Left ventricle myocardium inferior (tissue), 1 donor: ENCODE measurements at places on chromosomes 7 and 10. TPM values are rescaled to one million over a fixed set of nuclear protein-coding genes. Genes with fewer than 3 reads are reported as not detected.

Gene FIS1
- total RNA-seq, result 322 TPM

Gene TSPAN33
- 9.7 TPM for total RNA-seq

DNA sequence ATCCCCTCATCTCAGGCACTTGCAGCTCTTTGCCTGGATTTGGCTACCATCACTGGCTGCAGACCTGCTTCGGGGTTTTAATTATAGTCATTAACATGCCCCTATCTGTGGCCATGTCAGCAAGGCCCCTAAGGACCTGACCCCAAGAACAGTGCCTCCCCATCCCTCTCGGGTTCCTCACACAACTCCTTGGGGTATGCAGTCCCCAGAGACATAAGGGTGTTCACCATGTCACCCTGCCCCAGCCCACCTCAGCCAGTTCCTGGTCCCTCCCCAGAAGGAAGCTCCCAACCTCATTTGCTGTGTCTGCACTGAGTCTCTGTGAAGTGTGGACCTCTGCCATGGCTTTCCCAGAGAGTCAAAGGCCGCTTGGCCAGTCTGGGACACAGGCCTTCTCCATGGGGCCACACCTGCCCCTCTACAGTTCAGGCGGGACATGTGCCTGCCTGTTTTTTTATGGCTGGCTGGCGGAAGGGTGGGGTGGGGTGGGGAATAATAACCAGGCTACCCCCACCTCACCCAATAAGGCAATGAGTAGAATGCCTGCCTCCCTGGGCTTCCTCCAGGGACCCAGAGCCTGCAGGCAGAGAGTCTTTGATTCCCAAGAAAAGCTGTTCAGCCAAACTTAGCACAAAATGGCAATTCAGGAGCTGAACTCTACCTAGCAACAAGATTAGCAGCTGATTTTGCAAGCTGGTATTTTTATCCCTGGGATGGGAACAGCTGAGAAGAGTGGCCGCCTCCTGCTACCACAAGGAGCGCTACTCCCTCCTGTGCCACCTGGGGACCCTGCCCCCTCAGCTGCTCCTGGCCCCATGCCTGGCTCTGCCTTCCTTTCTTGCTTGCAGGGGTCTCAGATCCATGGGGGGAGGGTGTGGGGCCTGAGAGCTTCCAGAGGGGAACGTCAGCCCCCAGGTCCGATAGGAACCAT, 23.7 kb upstream of the CAMK2B start:
- no peak for DNase-seq

- no peak for DNase-seq
These were observed 103.2 kb upstream of the GPR141 start for GRCh38 chr7:37580376-37580775.

Gene CDC14C
- not detected for total RNA-seq

GRCh38 chr10:3401491-3401938, 228.9 kb upstream of the PITRM1 start:
- DNase-seq, result no peak

DNA sequence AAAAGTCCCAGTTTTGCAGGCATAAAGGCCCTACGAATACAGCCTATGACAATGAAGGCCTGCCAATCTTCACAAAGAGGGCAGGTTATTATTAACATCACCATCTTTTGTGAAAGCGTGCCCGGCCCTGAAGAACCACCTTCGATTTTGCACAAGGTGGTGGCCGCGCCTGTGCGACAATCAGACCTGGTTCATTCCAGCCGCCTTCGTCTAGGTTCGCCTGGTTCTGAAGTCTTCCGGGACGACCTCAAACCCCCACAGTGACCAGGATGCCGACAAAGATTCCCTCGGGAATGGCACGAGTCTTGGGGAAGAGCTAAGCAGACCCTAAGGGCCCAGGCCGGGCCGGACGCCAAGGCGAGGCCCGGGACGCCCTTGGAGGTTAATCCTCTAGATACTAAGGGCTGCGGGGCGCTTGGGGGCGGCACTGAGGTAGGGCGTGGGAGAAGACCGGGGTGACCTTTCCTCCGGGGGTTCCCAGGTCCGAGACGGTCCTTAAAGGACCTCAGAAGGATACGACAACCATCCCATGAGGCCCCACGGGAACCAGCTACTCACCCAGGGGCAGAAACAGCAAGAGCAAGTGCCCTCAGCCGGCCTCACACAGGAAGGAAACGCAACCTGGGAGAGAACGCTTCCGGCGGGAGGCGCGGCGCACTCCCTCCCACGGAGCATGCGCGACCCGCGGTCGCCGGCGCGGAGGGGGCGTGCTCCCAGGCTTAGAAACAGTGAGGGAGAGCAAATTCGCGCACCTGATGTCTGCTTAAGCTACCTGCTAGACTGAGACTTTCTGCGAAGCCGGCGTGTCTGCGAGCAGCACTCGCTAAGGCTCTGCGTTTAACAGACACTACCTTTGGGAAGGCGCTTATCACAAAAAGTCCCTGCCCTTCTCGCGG, at the start of gene ATAD1:
ATAD1 (minus strand) TSS at position 618 of the 896 bp plus-strand sequence. CDS start 3,627 bp downstream, outside the sequence.
- DNase-seq, result peak; percentile 85

DNA sequence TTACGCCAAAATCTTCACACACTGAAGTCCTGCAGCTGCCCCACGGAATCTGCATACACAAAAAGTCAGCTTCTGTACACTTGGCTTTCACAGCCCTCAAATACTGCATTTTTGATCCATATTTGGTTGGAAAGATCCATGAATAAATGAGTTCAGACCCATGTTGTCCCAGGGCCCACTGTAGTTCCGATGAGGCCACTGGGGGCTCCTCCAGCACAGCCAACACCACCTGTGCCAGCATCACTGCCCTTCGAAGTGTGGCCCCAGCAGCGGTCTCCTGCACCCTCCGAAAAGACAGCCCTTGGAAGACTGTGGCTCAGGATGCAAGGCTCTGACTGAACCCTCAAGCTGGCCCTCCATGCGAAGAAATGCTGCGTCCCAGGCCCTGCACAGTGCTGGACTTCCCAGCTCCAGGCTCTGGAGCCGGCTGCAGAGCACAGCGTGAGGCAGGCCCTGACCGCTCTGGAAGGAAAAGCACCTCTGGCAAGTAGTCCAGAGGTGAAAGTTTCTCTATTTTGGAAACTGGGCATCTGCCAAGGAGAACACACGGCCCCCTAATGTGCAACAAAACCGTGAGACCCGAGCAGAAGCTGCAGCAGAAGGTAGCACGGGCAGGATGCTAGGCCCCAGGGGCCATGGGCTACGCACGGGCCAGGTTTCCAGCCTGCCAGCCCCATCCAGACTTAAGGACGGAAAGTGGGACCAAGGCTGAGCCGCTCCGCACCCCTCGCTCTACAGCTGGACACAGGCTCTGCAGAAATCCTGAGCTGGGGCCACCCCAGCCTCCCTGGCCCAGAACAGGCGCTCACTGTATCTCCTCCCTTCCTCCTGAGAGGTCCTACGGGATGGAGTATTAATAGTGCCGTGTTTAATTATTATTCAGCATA, 62.6 kb downstream of the PTPRN2 start:
- DNase-seq, result no peak

Gene SLC26A5
- not detected for total RNA-seq

DNA sequence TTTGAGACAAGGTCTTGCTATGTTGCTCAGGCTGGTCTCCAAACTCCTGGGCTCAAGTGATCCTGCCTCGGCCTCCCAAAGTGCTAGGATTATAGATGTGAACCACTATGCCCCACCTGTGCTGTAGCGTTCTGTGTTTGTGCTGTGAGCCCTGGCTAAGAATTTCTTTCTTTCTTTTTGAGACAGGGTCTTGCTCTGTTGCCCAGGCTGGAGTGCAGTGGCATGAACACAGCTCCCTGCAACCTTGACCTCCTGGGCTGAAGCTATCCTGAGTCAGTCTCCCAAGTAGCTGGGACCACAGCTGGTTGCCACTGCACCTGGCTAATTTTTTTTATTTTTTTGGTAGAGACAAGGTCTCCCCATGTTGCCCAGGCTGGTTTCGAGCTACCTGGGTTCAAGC, 11.4 kb downstream of the TSPAN13 start:
- no peak for DNase-seq

- DNase-seq, result no peak
These were observed 397.5 kb upstream of the GALNT17 start for GRCh38 chr7:70734411-70734810.

GRCh38 chr7:27793780-27794179, 53.8 kb downstream of the TAX1BP1 start:
- DNase-seq, result no peak

- DNase-seq, result no peak
These were observed 200.5 kb upstream of the HPS1 start for GRCh38 chr10:98646998-98647917.

- no peak for DNase-seq
These were observed 129.6 kb downstream of the ZWINT start for GRCh38 chr10:56231436-56231835.

- no peak for DNase-seq
These were observed 83.4 kb upstream of the TNRC18 start for GRCh38 chr7:5507013-5507412.

GRCh38 chr7:1854866-1855724, 185.0 kb downstream of the ELFN1 start:
- peak; percentile 13 for DNase-seq

Gene TFR2
- 0.25 TPM for total RNA-seq

GRCh38 chr7:30027740-30028215, 434 bp upstream of the PLEKHA8 start:
- DNase-seq, result no peak

GRCh38 chr10:122310311-122311050, 39.4 kb downstream of the BTBD16 start:
- no peak for DNase-seq

- no peak for DNase-seq
These were observed 176.2 kb upstream of the NOBOX start for GRCh38 chr7:144579687-144580086.

Gene HOXA5
- not detected for total RNA-seq

Gene AKR1C4
- not detected for total RNA-seq

GRCh38 chr7:74619235-74619860, 38.2 kb upstream of the GTF2I start:
- no peak for DNase-seq

DNA sequence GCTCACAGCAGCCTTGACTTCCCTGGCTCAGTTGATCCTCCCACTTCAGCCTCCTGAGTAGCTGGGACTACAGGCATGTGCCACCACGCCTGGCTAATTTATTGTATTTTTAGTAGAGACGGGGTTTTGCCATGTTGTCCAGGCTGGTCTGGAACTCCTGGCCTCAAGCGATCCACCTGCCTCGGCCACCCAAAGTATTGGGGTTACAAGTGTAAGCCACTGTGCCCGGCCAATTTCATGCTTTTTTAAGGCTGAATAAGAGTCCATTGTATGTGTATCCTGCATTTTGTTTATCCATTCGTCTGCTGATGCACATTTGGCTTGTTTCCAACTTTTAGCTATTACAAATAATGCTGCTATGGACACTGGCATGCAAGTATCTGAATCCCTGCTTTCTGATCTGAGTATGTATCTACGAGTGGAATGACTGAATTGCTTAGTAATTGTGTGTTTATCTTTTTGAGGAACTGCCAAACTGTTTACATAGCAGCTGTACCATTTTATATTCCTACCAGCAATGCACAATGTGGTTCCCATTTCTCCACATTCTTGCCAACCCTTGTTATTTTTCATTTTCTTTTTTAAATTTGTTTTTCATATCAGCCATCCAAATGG, 37.3 kb upstream of the TPST1 start:
- no peak for DNase-seq

- DNase-seq, result peak; percentile 6
These were observed 41.1 kb downstream of the RASGEF1A start for GRCh38 chr10:43225787-43226153.

Gene GIMAP5
- 10.7 TPM for total RNA-seq

DNA sequence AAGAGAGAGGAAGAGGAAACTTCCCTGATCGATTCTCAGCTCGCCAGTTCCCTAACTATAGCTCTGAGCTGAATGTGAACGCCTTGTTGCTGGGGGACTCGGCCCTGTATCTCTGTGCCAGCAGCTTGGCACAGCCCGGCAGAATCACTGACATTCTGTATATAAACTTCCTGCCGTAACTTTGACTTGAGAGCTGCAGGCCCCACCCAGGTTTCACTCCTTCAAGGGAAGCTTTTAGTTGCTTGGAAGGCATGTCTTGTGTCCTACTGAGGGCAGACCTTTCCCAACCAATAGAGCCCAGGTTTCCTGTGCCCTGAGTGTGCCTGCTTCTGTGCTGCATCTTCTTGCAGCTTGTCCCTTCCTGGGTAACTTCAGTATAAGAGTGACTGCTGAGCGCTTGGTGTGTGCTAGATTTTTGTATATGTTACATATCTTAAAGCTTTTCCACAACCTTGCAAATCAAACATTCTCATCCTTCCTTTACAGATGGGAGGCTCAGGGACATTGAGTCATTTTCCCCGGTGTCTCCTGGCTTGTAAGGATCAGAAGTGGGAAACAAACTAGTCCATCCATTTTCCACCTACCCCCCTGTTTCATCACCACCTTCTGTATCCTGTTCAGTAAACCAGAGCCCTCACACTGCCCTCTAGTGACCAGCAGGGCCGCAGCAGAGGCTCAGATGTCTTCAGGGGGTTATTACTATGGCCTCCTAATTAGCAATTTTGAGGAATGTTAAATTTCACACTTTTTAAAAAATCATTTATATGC, 225.2 kb upstream of the PRSS58 start:
- no peak for DNase-seq

DNA sequence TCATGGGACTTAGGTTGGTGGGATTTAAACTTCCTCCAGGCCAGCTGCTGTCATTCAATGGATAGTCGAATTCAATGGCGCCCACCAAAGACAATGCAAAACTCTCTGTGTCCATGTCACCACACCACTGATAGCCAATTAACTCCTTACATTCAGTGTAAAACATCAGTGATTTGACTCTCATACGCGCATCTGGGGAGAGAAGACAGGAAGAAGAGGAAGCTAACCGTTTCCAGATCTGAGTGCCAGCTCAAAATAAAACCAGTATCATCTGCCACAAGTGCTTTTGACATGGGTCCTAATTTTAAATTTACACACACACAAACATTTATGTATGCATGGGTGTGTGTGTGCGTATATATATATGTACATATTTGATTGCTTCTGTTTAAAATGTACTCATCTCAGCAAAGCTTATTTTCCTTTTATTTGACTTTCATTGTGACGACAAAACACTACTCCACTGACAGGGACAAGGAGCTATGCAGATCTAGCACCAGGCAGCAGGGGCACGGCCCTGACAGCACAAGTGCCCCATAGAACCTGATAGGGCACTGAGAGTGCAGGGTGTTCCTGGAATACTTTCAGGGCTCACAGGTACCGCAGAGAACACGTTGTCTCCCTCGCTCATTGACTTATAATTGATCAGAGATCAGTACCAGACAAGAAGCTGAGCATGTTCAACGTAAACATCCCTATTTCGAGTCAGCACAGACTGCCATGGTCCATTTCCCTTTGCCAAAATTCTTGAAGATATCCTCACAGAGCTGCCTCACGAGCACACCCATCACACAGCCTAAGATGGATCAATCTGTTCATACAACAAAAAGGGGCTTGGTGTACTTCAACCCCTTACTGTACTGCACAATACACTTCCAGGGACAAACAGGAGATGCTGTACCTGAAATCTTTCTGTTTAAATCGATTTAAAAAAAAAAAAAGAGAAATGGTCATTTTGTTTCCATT, 176.1 kb downstream of the COBL start:
- peak; percentile 38 for DNase-seq

Gene TRIM73
- 1.4 TPM for total RNA-seq
